Vagina (tissue), 2 donors: ENCODE measurements at places on chromosomes 16 and 17. TPM values are rescaled to one million over a fixed set of nuclear protein-coding genes. Genes with fewer than 3 reads are reported as not detected.

CACNG5 gene
- total RNA-seq: not detected

MAF gene
- total RNA-seq: 52.5 TPM

TPSD1 gene
- 7.1 TPM for total RNA-seq

PYDC1 gene
- not detected for total RNA-seq

DNA sequence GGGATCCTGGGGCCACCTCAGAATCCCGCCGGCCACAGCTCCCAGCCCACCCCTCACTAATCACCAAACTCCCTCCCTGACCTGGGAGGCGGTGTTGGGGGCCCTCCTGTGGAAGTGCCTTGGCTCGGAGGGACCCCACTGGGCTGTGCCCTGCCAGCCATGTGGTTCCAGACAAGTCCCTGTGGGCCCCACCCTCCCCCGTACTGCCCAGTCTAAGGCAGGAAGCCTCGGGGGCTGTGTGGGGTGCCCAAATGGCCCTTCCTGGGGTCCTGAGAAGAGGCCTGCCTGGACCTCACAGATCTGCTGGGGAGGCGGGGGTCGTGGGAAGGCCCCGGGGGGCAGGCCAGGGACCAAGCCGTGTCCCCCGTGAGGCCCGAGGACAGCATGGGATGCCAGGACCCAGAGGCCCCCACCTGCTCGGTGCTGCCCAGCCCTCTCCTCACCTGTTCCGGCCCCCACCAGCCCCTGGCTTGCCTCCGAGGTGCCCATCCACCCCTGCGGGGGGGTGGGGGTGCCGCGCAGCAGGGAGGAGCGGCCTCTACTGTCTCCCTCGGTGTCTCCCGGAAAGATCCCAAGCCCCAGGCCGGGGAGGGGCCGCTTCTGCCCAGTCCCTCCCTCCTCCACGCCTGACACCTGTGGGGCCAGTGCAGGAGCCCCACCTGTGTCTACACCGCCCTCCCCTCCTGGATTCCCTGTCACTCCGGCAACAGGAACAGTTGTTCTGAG, 9.3 kb upstream of the KREMEN2 start:
- no peaks in the 10 kb centered on the region for H3K4me1 ChIP-seq
- no peaks in the 10 kb centered on the region for H3K36me3 ChIP-seq
- H3K4me3 ChIP-seq: no peak overlapping the region
- H3K27ac ChIP-seq: no peak overlapping the region
- no peaks in the 10 kb centered on the region for H3K27me3 ChIP-seq
- no peak for DNase-seq

GRCh38 chr17:76726776-76727718, at the start of gene METTL23:
METTL23 (plus strand) TSS chr17:76726839; CDS start chr17:76729711, 2,872 bp downstream.
- no peak for DNase-seq
- H3K27ac ChIP-seq: peak within 1 kb of the TSS; percentile 99
- H3K4me1 ChIP-seq: peaks cover 67% of the 10 kb centered on the region
- H3K4me3 ChIP-seq: peak within 1 kb of the TSS; percentile 95

GRCh38 chr16:69367980-69368379, 16.4 kb upstream of the TMED6 start:
- no peak for DNase-seq
- no peak overlapping the region for H3K4me3 ChIP-seq
- no peak overlapping the region for H3K27ac ChIP-seq
- H3K36me3 ChIP-seq: peaks cover 76% of the 10 kb centered on the region
